ENCODE measurements at places on chromosomes 6 and 20. TPM values are rescaled to one million over a fixed set of nuclear protein-coding genes. Genes with fewer than 3 reads are reported as not detected.

The FOXQ1 gene
- not detected for polyA plus RNA-seq

The WFDC5 gene
- polyA plus RNA-seq = not detected

GRCh38 chr6:14638906-14639761 lies 521.6 kb downstream of the CD83 start:
- no peaks in the 10 kb centered on the region for H3K36me3 ChIP-seq
- H3K27me3 ChIP-seq = no peaks in the 10 kb centered on the region
- H3K4me1 ChIP-seq = peaks cover 49% of the 10 kb centered on the region
- H3K4me3 ChIP-seq = peak overlapping the region; percentile 35

GRCh38 chr6:158765499-158766068 lies 53.6 kb downstream of the EZR start:
- no peaks in the 10 kb centered on the region for H3K27me3 ChIP-seq
- H3K4me1 ChIP-seq = peaks cover 29% of the 10 kb centered on the region
- no peak overlapping the region for H3K4me3 ChIP-seq
- peaks cover 73% of the 10 kb centered on the region for H3K36me3 ChIP-seq

DNA sequence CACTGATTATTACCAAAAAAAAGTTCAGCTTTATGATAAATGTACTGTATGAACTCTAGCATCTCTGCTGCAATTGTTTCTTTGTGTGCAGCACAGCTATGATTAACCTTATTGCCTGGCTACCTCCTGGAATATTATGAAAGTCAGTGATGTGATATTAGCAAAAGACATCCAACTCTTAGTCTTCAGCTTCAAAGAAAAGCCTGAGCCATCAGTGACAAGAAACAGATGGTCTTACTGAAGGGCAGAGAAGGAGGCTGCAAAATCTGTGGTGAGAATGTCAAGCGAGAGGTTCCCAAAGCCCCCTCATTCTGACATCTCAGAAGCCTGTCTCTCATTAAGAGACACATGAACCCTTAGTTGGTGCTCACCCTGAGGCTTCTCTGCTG lies 89.4 kb upstream of the TNFAIP3 start:
- H3K4me1 ChIP-seq = no peaks in the 10 kb centered on the region
- DNase-seq = no peak
- no peak overlapping the region for H3K27ac ChIP-seq
- no peak overlapping the region for H3K4me3 ChIP-seq
- H3K27me3 ChIP-seq = no peaks in the 10 kb centered on the region

- H3K36me3 ChIP-seq = no peaks in the 10 kb centered on the region
- H3K27me3 ChIP-seq = no peaks in the 10 kb centered on the region
- H3K4me3 ChIP-seq = no peak overlapping the region
- DNase-seq = no peak
- no peak overlapping the region for H3K27ac ChIP-seq
Measured at GRCh38 chr20:37463726-37464494, 57.1 kb upstream of the NNAT start.

DNA sequence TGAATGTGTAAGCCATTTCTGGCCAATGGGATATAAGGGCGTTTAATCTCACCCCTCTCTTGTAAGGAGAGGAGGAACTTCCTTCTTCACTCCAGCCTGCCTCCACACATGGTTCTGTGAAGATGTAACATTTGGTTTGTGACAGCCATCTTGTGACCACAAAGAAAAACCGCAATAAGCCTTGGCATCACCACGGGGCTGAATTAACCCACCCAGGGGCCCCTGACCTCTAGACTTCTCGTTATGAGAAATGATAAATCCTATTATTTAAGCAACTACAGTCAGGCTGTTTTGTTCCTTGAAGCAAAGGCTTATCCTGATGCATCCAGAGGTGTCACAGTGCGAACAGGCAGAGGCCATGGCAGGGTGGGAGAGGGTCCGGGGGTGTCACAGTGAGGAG lies 139.7 kb downstream of the CDC5L start:
- H3K4me3 ChIP-seq = no peak overlapping the region
- peaks cover 13% of the 10 kb centered on the region for H3K27me3 ChIP-seq
- H3K36me3 ChIP-seq = no peaks in the 10 kb centered on the region
- no peaks in the 10 kb centered on the region for H3K4me1 ChIP-seq
- H3K27ac ChIP-seq = no peak overlapping the region

DNA sequence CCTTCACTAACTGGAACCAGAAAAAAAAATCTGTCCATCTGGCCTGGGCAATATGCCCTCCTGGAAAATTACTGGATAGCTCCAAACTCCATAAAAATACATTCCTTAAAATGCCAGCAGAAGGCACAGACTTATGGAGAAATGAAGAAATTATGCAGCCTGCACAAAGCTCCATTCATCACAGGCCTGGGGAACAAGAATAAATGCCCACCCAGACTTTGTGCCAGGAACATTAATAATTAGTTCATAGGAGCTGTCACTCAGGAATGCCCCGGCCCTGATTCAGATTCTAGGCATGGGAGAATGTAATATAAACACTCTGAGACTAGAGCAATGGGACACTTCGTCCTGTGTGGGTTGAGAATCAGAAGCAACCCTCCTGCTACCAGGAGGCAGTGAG lies 199.3 kb downstream of the OTOR start:
- H3K4me1 ChIP-seq = no peaks in the 10 kb centered on the region
- H3K27me3 ChIP-seq = no peaks in the 10 kb centered on the region
- no peak for DNase-seq
- H3K4me3 ChIP-seq = no peak overlapping the region

GRCh38 chr6:16311763-16312162 lies 73.4 kb downstream of the GMPR start:
- no peak overlapping the region for H3K27ac ChIP-seq
- H3K36me3 ChIP-seq = peaks cover under 1% of the 10 kb centered on the region
- no peak overlapping the region for H3K4me3 ChIP-seq
- no peak for DNase-seq
- H3K4me1 ChIP-seq = no peaks in the 10 kb centered on the region

DNA sequence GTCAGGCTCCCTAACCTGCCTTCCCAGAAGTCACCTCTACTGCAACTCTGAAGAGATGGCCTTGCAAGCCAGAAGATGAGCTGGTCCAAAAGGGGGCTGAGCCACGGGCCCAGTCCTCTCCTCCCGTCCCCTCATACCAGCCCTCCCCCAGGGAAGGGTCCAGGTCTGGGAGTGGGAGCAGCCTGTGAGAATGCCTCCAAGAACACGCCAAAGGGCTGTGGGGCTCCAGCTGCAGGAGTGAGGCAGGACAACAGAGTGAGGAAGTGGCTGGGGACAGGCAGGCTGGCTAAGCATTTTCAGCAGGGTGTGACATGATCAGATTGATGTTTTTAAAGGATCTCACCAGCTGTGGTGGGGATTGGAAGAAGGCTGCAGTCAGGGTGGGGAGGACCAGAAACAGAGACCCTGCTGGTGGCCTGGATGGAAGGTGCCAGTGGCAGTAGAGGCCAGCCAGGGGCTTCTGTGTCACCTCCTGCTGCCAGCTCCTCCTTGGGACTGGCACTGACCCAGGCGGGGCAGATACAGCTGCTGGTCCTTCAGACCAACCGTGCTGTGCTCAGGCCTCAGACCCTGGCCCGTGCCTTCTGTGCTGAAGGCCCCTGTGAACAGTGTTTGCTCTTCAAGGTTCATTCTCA lies 257.6 kb downstream of the NRN1 start:
- H3K36me3 ChIP-seq = no peaks in the 10 kb centered on the region
- no peaks in the 10 kb centered on the region for H3K27me3 ChIP-seq
- H3K4me1 ChIP-seq = peaks cover 7% of the 10 kb centered on the region
- peak; percentile 26 for DNase-seq
- no peak overlapping the region for H3K4me3 ChIP-seq

DNA sequence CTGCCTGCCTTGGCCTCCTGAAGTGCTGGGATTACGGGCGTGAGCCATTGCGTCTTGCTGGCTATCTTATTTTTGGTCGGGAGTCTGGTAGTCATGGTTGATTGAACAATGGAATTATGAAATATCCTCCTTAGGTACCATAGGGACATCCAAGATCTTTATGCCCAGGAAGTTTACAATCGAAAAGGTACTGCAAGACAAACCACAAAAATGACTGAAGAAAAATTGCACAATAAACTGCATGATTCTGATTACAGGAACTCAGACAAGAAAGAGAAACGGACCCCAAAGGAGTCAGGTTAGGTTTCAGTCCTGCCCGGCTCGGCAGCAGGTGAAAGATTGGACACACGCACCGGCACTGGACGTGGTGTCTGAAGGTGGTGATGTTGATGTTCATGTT lies 5.3 kb downstream of the SLC26A8 start:
- DNase-seq = no peak
- no peaks in the 10 kb centered on the region for H3K27me3 ChIP-seq
- no peaks in the 10 kb centered on the region for H3K36me3 ChIP-seq
- H3K4me1 ChIP-seq = no peaks in the 10 kb centered on the region

DNA sequence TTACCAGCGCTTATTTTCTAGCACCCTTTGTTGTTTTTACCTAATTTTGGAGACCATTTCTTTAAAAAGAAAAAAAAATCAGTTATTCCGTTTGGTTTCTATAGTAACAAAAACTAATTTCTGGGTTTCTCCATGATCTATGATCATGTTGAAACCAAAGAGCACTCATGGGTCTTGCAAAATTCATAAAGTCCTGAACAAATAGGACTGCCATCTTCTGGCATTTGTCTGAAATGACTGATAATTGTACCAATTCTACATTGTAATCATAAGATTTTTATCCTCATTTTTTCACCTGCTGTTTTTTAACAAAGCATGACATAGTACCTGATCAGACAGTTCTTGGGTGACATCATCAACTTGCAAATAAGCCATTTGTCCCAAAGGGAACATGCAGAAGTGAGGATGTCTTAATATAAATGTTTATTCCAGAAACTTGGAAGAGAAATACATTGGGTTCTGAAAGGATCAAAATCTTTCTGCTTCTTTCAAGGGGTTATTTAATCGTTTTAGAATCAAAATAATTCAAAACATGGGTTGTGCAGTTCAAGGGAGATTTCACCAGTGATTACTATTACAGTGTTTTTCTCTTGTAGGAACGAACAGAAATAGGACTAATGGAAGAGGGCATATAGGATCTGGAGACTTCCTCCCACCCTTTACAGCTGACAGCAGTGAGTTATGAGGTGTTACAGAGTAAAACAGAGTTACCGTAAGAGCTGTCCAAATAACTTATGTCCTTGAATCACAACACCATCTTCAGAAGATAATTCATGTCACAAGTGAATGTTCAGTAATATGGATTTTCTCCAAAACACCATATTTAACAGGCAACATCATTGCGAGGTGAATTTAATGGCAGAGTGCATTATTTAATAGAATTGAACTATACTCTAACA lies 87.1 kb upstream of the GJE1 start:
- H3K36me3 ChIP-seq = no peaks in the 10 kb centered on the region
- no peak overlapping the region for H3K27ac ChIP-seq
- no peak overlapping the region for H3K4me3 ChIP-seq
- no peaks in the 10 kb centered on the region for H3K4me1 ChIP-seq
- no peaks in the 10 kb centered on the region for H3K27me3 ChIP-seq

DNA sequence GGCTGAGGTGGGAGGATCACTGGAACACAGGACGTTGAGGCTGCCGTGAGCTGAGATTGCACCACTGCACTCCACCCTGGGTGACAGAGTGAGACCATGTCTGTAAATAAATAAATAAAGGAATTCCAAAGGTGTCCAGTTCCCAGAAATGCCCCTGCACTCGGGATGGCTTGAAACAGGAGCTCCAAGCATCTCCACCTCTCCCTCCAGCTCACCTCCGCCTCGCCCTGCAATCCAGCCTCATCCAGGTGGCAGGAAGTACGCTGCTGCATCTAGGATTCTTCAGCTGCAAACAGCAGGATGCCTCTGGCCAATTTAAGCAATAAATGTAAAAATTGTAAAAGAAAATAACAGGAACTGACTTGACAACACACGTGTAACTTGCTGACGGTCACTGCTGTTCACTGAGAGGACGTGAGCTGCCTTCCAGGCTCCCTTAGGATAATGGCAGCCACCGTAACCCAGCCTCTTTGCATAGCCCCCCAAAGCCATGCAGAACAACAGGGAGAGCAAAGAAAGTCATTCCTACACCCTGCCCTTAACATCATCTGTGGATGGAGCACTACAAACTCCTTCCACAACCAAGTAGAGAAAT lies 11.4 kb upstream of the GRM4 start:
- H3K4me1 ChIP-seq = peaks cover 7% of the 10 kb centered on the region
- no peak for DNase-seq
- peaks cover 34% of the 10 kb centered on the region for H3K27me3 ChIP-seq
- H3K4me3 ChIP-seq = no peak overlapping the region
- no peaks in the 10 kb centered on the region for H3K36me3 ChIP-seq
